ENCODE measurements at places on chromosomes 5 and 9.

DNA sequence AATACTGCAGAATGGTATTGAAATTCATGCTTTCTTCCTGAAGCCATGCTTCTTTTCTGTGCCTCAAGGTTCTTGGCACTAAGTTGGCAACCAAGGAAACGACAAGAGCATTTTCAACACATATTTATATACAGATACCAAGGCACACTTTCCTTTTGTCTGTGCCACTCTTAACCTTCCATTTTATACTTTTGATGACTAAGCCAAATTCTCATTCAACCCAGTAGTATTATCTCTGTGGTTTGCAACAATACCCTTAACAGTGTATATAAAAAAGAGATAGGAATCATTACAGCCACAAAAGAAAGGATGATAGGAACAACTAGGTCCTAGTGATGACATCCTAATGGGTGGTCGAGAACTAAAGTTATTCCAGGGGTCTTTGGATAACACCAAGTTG, 36.0 kb upstream of the TYRP1 start:
- no peak for DNase-seq

- no peak for DNase-seq
Observed at GRCh38 chr5:54721116-54721515, 203.6 kb downstream of the SNX18 start.

DNA sequence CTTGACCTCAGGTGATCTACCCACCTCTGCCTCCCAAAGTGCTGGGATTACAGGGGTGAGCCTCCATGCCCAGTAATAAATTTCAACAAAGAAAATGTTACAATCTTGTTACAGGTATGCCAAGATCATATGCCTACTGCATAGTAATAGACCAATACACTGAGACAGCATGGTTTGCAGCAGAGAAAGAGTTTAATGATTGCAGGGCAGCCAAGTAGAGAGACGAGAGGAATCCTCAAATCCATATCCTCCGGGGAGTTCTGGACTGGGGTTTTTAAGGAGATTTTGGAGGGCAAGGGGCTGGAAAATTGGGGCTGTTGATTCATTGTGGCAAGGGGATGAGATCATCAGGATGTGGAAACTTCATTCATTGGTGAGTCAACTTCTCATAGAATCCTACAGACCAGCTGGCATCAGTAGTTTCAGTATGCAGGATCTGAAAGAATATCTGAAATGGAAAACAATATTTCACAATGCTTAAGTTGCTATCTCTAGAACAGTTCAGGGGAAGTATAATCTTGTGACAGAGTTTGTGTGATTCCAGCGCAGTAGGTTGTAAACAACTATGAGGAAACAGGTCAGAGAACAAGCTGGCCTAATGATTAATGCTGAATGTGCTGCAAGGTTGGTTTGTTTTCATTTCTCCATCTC, 14.8 kb upstream of the TUT7 start:
- no peak for DNase-seq

DNA sequence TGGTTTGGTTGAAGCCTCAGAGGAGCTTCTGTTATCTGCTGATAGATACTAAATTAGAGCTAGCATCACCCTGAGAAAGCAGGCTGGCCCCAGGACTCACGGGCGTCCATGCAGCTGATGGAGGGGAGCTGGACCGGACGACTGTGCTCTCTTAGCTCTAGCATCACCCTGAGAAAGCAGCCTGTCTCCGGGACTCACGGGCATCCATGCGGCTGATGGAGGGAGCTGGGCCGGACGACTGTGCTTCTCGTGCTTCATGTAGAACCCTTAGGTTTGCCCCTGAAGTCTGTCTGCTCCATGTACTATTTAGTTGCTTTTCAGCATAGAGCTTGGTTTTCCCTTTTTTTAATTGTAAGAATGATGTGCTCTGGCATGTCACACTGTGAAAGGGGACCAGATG, 16.3 kb upstream of the LTC4S start:
- DNase-seq, result no peak

GRCh38 chr9:90979138-90979551, 177.5 kb downstream of the SYK start:
- no peak for DNase-seq

DNA sequence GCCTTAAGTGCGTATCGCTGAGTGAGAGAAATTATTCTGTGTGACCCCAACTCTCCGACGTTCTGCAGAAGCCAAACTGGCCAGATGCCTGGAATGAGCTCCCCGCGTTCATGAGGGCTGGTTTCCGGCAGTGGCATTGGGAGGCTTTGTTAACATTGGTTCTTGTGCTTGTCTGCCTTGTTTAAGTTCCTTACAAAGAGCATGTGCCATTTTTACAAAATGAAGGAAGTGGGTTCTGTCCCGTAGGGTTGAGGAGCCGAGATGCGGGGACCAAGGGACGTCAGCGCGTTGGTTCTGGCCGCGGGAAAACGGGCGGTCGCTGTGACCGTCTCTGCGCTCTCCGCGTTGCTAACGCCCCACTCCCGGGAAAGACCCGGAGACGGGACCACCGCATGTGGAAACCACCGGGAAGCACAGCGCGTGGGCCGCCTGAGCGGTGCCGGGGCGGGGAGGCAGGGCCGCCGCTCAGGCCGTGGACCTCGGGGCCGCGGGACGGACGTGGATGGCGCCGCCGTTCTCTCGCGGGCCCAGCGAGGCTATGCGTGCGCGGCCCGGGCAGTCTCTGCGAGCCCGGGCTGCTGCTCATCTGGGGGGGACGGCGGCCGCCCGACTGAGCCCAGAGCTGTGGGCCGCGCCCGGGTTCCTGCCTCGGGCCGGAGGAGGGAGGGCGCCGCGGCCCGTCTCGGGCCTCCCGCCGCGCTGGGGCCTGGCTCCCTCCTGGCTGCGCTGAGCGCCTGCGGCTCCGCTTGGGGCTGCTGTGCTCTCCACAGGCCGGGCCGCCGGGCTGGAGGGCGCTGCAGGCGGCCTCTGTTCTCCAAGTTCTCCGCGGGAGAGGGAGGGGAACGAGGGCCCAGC, 13.4 kb downstream of the RABL6 start:
- no peak for DNase-seq

DNA sequence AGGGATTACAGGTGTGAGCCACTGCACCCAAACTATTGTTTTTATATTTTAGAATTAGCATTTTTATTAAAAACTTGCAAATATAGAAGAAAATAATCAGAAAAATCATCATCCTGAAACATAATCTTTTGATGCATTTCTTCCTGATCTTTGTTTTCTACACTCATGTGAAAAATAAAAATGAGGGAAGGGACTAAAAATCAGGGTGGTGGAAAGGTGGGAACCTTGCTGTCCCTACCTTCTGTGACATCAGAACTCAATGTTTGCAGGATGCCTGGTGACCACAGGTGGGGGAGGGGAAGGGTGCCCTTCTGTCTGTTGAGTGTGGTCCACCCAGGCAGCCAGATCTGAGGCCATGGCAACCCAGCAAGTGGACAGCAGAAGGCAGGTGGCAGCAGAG, at the start of gene SMIM23:
Gene SMIM23, plus strand, starts transcription at position 301 of the 400 bp plus-strand sequence. Its CDS starts 55 bp downstream, at position 356.
- DNase-seq, result no peak

DNA sequence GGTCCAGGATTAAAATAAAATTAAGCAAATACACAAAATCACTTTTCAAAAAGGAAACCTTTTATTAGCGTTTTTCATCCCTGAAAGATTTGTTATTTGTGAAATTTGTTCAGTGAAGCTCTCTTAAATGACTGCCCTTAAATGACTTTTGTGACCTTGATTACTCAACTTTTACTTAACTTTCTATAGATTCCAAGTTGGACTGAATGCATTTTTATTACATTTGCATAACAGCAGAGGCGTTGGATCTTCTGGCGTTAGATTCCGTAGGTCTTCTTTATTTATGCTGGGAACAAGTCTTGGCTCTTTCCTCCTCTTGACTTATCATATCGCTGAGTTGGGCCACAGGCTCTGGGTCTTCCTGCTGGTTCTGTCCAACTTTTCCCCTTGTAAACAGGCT, 78.4 kb downstream of the APBA1 start:
- no peak for DNase-seq

- DNase-seq, result no peak
Observed at GRCh38 chr5:168790671-168791250, 211.6 kb upstream of the PANK3 start.

DNA sequence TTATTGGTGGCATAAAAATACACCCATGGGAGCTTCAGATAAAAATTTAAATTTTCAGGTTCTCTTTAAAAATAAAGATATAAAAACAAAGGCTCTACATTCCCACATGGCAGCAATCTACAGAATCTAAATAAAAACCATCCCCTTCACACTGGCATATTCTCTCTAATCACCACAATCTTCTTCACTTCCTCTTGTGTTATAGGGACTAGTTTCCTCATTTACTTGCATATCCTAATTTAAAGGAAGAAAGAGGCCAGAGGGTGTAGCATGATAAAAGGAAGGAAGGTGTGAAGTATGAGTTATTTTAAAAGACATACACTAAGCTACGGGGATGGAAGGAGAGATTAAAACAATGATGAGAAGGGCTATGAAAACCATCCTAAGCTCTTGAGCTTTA, 390.5 kb downstream of the ZNF608 start:
- no peak for DNase-seq

DNA sequence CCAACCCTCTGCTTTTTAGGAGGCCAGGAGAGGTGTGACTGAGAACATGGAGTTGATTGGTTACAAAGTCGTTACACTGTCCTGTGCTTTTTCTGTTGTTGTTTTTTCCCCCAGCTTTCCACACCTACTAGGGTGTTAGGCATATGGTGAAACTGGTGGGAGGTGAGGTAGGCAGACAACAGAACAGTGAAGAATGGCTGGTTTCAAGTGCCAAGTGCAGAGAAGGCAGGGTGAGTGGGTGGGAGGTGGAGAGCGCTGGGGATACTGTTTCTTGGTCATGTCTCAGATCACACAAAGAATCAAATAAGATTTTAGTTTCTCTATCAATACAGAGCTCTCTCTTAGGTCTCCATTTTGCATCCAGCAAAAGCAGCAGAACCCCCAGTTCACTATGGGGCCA, 2.2 kb upstream of the SPTAN1 start:
- no peak for DNase-seq

DNA sequence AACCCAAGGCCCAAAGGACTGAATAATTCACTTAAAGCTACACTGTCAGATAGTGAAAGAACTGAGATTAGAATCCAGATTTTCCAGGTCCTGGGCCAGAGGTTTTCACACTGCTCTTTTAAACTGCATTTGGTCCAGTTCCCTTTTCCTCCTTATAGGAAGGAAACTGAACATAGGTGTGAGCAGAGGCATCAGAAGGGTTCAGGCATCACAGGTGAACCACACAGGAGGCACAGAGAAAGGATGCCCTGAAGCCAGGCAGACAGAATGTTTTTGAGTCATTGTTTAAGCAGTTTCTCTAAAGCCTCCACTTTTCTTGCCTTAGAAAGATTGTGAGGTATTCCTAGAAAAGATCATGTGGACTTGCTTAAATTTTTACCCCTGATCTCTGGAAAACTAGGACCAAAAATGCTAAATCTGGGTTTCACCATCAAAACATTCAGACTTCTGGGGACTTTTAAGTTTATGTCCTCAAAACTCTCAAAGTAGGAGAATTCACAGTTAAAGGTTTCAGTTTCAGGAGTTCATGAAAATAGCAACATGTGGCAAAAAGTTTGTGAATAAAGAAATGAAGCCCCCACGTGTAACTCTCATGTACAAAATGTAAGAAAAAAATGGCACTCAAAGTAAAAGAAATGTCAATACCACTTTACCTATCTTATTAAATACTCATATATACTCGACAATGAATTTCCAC, 386.1 kb downstream of the NTRK2 start:
- no peak for DNase-seq

GRCh38 chr9:28031521-28032267, 458.4 kb upstream of the C9orf72 start:
- no peak for DNase-seq

- DNase-seq, result no peak
Observed at GRCh38 chr9:107281922-107282667, 984 bp upstream of the RAD23B start.

DNA sequence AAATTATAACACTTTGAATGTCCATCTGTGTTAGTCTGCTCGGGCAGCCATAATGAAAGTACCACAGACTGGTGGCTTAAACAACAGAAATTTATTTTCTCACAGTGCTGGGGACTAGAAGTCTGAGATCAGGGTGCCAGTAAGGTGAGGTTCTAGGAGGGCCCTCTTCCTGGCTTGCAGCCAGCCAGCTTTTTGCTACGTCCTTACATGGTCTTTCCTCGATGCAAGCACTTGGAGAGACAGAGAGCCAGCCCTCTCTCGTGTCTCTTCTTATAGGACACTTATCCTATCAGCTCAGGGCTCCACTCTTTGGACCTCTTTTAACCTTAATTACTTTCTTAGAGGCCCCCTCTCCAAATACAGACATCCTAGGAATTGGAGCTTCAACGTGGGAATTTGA, 351.8 kb downstream of the SPOCK1 start:
- DNase-seq, result no peak

DNA sequence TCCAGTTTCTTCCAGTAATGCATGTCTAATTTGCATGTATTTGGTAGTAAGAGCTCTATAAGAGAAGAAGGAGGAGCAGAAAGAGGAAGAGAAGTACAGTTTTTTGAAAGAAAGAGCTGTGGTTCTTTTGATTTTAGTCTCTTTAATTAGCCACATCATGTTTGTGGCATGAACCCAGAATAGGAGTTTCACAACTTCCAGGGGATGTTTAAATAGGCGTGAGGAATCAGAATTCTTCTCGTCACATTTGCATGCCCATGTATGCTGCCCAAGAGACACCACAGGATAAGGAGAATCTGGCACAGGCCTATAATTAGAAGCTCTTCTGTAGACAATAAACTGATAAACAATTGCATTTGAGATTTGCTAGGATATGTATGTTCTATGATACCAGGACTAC, 78.7 kb downstream of the GAS1 start:
- no peak for DNase-seq

DNA sequence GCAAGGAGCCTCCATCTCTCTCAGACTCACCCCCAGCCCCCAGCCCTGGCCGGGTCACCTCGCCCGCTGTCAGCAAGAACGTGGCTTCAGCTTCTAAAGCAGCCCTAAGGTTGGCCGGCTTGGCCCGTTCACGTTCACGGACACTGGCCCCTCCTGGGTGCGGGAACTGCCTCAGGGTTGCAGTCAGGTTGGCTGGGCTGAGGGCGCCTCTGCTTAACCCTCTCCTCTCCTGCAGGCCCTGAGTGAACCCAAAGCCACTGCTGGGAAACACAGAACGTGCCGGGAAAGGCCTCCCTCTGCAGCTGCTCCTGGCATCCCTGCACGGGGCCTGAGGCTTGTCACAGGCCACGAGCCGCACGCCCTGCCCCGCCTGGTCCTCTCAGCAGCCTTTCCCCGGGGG, 40.1 kb upstream of the UBAC1 start:
- no peak for DNase-seq

DNA sequence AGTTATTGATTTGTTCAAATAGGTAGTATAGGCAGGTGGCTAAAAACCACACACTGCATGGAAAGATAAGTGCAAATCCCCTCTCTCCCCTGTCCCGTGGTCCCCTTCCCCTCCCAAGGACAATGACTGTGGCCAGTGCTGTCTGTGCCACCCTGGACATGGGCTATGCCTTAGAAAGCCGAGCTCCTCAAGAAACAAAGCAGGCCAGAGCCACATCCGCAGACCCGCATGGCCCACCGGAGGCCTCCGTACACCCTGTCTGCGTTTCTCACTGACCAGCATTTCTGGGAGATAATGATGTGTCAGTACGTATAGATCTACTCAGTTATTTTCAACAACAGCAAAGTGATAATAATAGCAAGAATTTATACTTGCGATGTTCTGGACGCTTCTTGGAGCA, 16.3 kb downstream of the TSPAN17 start:
- no peak for DNase-seq

GRCh38 chr5:1886846-1887587, 4.3 kb upstream of the IRX4 start:
- no peak for DNase-seq
